Vagina (tissue), 2 donors: ENCODE measurements at places on chromosomes 5 and 9.

DNA sequence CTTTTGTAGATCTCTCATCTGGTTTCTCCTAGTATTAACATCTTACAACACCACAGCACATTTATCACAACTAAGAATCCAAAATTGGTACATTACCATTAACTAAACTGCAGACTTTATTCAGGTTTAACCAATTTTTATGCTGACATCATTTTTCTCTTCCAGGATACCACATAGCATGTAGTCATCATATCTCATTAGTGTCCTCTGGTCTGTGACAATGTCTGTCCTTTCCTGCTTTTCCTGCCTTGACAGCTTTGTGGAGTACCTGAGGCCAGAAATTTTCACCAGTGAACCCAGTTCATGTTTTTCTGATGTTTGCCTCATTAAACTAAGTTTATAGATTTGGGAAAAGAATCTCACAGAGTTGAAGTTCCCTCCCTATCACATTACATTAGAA is 294.7 kb upstream of the TNC start:
- DNase-seq: no peak

DNA sequence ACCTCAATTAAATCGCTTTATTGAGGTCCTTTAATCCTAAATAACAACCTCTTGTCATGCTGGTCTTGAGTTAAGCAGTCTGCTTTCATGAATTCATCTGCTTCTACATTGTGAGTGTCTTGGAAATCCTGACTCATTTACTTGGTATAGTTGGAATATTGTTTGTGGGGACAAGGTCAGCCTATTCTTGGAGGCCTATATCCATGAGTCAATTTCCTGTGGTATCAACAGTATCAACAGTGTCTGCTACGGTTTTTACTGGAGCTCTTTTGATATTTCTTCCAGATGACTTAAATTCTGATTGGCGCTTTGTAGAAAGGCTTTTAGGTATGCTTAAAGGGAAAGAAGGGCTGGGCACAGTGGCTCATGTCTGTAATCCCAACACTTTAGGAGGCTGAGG is 71.2 kb upstream of the PARP8 start:
- DNase-seq: no peak

DNA sequence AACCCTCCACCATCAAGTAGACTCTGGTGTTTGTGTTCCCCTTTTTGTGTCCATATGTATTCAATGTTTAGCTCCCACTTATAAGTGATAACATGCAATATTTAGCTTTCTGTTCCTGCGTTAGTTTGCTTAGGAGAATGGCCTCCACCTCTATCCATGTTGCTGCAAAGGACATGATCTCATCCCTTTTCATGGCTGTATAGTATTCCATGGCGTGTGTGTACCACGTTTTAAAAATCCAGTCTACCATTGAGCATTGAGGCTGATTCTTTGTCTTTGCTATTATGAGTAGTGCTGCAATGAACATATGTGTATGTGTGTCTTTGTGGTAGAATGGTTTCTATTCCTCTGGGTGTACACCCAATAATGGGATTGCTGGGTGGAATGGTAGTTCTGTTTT is 140.1 kb downstream of the BASP1 start:
- DNase-seq: no peak

GRCh38 chr9:70165006-70165602 is 93.7 kb upstream of the SMC5 start:
- no peak for DNase-seq

- no peak for DNase-seq
Measured at GRCh38 chr5:18314192-18314778, 680.0 kb downstream of the TAF11L14 start.

GRCh38 chr5:135307143-135307903 is 91.7 kb downstream of the MACROH2A1 start:
- no peak for DNase-seq

DNA sequence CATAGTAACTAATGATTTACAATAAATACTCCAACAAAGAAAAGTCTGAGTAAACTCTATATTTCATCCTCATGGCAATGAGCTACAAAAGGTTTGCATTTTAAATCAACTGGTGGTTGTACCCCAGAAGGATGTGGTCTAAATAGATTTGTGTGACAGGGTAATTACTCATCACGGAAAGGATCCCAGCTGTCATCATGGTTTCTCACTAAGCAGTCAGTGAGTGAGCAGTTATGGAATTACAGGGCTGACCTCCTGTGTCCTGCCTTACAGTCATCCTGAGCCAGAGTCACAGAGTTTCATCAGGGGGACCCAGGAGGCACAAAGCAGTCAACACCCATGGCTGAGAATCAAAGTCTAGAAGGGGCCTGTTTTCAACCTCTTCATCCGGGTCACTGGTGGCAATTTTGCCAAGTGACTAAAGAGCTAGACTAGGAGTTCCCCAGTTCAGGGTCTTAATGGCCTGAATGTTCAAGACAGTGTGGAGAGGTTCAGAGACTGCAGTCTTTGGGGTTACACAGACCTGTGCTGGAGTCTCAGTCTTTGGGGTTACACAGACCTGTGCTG is 210.7 kb upstream of the SLC24A2 start:
- no peak for DNase-seq

- DNase-seq: no peak
Measured at GRCh38 chr9:107504585-107505455, 15.3 kb upstream of the KLF4 start.

GRCh38 chr9:136844761-136845464 is 2.6 kb downstream of the AJM1 start:
- DNase-seq: no peak

GRCh38 chr9:124886866-124887492 is 25.0 kb downstream of the ARPC5L start:
- DNase-seq: no peak

GRCh38 chr5:141508798-141509611 is 20.1 kb downstream of the PCDHGC5 start:
- no peak for DNase-seq

- no peak for DNase-seq
Measured at GRCh38 chr9:129285979-129286772, 108.1 kb upstream of the IER5L start.

DNA sequence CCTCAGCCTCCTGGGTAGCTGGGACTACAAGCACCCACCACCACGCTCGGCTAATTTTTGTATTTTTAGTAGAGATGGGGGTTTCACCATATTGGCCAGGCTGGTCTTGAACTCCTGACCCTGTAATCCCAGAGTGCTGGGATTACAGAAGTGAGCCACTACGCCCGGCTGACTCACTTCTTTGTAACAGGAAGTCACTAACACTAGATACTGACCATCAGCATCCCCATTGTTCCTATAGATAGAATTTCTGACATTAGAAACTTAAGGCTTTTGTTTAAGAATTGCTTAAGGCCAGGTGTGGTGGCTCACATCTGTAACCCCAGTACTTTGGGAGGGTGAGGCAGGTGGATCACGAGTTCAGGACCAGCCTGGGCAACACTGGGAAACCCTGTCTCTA is 42.2 kb downstream of the LEAP2 start:
- no peak for DNase-seq

- no peak for DNase-seq
Measured at GRCh38 chr5:62283861-62284260, 22.1 kb upstream of the KIF2A start.

DNA sequence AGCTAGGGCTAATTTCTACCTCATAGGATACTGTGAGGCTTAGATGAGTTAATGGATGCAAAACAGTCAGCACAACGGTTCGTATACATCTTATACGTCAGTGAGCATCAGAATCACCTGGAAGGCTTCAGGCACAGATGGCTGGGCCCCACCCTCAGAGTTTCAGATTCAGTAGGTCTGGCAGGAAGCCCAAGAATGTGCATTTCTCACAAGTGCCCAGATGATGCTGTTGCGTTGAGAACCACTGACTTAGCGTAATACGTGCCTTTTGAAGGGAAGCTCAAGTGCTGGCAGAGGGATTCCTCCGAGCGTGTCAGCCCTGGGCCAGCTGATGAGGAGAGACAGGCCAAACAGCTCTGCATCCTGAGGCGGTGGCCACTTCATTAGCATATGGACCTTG is 117.1 kb upstream of the WWC1 start:
- DNase-seq: no peak

DNA sequence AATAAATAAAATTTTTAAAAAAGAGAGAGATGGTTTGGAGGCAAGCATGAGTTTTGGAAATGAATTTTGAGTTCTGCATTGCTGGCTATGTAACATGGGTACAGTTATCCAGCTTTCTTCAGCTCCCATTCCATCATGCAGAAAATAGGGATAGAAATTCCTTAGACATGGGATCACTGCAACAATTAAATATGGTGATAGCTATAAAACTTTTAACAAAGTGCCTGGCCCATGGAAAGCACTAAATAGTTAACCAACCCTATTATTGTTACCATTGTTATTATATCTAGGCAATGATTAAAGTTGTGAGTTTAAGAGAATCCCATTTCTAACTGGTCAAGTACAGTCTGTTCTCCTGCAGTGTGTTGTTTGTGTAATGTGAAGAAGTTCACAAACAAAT is 115.4 kb upstream of the GAS1 start:
- no peak for DNase-seq

DNA sequence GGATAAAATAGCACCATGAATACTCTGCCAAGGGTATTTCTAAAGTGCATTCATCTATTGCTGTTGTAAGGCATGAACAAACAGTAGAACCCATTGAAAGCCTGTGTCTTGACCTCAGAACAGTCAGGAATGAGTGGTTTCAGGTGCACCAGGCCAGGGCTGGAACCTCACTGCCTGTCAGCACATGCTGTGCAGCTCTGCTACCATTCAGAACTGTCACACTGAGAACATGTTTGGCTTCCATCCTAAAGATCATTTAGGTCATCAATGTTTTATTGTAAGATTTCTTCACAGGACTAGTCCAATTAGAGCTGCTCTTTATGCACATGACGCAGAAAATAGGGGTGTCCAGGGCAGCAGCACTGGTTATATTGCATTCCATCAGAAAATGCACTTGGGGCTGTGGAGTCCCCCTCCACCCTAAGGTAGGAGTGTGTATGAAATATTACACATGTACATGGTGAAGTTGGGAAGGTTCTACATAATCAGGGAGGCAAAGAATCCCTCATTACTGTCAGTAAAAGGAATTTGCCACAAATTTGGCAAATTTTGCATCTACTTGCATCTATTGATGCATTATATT is 408.0 kb downstream of the CTNND2 start:
- DNase-seq: no peak

DNA sequence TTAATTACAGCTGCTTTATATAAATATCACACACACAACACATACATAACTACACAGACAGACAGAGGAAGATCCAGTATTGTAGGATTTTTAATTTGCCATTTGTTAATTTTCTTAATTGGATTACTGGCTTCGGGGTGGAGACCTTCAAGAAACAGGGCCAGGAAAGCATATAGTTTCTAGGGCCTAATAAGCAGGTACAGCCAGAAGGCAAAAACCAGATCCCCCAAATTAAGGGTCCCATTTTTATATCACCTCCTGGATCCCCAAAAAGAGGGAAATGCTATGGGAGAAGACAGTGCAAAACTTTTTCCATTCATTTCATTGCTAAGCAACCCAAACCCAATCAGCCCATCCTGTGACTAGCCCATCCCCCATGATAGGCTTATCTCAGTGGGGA is 373.3 kb upstream of the FAM174A start:
- no peak for DNase-seq

DNA sequence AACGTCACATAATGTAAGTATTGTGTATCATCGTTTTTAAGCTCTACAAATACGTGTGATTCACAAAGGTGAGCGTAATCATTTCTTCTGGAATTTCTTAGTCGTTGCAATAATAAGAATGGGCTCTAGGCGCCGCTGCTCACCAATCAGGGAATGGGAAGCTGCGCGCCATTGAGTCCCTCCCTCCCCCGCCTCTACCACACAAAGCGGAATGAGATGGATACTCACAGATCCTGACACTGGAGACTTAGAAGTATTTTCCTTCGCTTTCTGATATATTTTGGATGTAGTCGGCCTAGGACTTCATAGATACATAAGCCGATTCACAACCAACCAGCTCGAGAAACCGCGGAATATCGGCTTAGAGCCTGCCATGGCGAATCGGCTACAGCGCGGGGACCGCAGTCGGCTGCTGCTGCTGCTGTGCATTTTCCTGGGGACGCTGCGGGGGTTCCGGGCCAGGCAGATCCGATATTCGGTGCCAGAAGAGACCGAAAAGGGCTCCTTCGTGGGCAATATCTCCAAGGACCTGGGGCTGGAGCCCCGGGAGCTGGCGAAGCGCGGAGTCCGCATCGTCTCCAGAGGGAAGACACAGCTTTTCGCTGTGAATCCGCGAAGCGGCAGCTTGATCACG is at the start of gene PCDHGA11:
TSS of gene PCDHGA11 (plus strand) at position 197 of the 634 bp plus-strand sequence. CDS start at position 374, 177 bp downstream.
- DNase-seq: peak; percentile 34

- no peak for DNase-seq
Measured at GRCh38 chr9:135971111-135971766, 10.1 kb upstream of the UBAC1 start.

GRCh38 chr5:77204967-77205366 is 5.5 kb upstream of the PDE8B start:
- DNase-seq: no peak

DNA sequence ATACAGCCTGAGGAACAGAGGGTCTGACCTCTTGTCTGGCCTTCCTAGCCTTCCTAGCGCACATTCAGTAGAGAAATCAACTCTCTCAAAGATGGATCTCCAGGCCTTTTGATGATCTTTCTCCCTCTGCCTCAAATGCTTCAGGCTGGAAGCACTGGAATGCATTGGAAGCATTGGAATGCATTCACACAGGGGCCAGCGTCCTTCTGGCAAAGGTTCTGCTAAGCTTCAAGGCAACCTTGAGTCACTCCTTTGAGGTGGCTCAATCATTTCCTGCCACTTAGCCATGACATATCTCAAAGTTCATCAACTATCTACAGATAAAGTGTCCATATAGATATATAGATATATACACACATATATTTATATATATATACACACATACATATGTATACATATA is 42.9 kb downstream of the OR2K2 start:
- DNase-seq: no peak

DNA sequence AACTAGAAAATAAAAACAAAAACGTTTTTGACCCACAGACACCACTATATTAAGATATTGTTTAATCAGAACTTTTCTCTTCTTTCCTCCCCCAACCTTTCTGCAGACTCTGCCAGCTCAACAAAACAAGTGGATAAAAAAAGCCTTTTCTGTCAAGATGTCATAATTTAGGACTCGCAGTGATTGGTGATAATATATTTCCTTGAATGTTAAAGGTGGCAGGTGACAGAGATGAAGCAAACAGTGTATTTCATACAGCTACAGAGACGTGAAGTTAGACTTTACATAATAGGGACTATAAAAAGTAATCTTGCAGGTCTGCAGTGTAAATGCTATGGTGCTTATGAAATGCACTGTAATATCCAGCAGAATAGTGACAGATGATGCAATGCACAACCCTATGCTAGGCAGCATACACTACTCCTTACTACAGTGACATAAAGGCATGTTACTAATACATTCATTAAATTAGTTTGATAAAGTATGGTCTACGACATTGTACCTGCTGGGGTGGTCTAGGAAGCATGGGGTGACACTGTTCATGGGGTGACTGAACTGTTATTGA is 326.7 kb upstream of the GRAMD2B start:
- no peak for DNase-seq

DNA sequence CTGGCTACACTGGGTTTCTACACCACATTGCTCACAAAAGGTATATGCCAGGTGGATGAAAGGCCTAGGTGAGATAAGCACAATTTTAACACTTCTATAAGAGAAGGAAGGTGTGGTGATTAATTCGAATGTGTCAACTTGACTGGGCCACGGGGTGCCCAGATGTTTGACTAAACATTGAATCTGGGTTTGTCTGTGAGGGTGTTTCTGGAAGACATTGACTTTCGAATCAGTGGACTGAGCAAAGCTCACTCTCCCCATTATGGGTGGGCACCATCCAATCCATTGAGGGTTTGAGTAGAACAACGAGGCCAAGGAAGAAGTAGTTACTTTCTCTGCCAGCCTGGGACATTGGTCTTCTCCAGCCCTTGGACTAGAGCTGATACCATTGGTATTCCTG is 78.2 kb upstream of the COL5A1 start:
- peak; percentile 81 for DNase-seq

- no peak for DNase-seq
Measured at GRCh38 chr5:64914396-64914795, 145.7 kb downstream of the CWC27 start.
